ENCODE measurements at places on chromosomes 3 and 15. TPM values are rescaled to one million over a fixed set of nuclear protein-coding genes. Genes with fewer than 3 reads are reported as not detected.

- peak overlapping the region; percentile 72 for H3K27ac ChIP-seq
- H3K4me1 ChIP-seq: no peaks in the 10 kb centered on the region
- no peak for DNase-seq
- no peaks in the 10 kb centered on the region for H3K27me3 ChIP-seq
- H3K4me3 ChIP-seq: no peak overlapping the region
These were observed 10.2 kb upstream of the FBLN2 start for GRCh38 chr3:13538520-13539291.

Gene RUVBL1
- total RNA-seq: 20.9 TPM

GRCh38 chr15:59532770-59533379 lies 78.7 kb upstream of the GCNT3 start:
- no peak for DNase-seq
- no peak overlapping the region for H3K27ac ChIP-seq
- H3K27me3 ChIP-seq: peaks cover 7% of the 10 kb centered on the region
- H3K36me3 ChIP-seq: no peaks in the 10 kb centered on the region
- no peaks in the 10 kb centered on the region for H3K4me1 ChIP-seq

DNA sequence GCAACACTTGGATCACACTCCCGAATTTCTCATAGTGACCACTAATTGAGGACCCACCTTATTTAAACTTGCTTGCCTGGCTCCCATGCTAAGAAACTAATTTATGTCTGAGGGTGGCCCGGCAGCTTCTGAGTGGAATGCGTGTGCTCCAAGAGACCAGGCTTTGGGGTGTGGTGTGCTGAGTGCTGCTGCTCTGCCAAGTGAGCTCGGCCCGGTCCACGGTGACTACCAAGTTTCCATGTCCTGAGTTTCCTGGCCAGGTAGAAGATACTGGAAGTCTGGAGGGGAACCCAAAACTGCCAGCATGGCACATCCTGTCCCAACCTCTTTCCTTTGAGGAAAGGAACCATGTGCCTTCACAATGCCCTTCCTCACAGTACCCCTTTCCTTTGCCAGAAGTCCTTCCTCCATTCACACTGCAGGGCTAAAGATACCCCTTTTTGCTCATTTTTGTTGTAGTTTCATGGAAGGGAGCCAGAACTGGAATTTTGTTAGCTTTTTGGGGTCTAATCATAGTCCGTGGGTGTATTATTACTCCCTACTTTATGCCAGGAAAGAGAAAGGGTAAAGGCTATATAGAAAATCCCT lies 59.1 kb upstream of the ACAD9 start:
- H3K4me1 ChIP-seq: no peaks in the 10 kb centered on the region
- H3K36me3 ChIP-seq: peaks cover 6% of the 10 kb centered on the region
- peak overlapping the region; percentile 28 for H3K27ac ChIP-seq
- DNase-seq: no peak
- H3K4me3 ChIP-seq: no peak overlapping the region

Gene ARL14
- total RNA-seq: not detected
